ENCODE measurements at places on chromosomes 6 and 20. TPM values are rescaled to one million over a fixed set of nuclear protein-coding genes. Genes with fewer than 3 reads are reported as not detected.

DNA sequence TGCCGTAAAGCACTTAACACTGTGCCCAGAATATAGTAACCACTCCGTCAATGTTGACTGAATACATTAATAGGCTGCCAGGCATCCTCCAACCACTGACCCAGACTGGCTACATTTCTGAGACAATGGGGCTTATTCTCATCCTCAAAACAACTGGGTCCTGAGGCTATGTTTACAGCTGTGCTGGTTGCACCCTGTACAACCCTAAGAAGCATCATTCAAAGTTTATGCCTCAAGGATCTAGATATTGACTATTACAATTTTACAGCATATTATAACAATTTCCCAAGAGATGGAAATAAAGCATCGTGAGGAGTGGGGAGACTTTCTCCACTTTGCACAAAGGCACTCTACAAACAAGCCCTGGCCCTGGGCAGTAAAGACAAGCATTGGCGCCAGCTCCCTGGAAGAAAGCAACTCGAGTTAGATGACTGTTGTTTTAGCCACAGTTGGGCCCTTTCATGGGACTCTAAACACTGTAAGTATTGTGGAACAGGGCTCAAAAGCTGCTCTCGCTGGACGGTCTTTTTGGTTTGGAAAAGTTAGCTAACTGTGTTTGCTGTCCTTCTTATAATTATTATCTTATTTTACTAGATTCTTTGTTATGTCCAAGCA is 30.2 kb downstream of the MYLIP start:
- DNase-seq, result no peak

- DNase-seq, result no peak
Measured at GRCh38 chr6:105667056-105667455, 264.2 kb upstream of the PREP start.

DNA sequence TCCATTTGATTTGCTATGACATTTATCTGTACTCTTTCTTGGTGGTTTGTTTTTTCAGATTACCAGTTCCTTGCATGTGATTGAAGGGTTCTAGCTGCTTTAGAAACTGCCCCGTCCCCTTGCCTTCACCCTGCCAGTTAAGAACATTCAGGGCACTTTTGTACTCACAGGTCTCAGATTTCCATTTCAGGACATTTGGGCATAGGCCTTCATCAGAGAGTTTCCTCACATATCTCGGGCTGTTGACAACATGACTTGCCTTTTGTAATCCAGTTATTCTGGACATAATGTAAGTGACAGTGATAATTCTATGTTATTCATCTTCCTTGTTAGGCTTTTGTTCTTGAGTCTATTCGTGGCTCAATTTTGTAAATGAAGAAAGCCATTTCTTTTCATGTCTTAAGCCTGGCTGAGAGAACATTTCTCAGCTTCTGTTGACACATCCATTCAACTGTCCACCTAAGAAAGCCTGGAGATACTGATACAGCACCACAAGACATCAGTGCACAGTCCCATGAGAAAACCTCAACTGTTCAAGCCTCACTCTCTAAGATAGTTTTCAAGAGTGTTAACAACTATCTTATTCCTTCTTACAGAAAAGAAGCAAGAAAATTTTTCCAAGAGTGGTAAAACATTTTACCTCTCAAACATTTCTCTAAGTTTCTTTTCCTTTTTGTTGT is 209.3 kb upstream of the SGK1 start:
- no peak for DNase-seq

DNA sequence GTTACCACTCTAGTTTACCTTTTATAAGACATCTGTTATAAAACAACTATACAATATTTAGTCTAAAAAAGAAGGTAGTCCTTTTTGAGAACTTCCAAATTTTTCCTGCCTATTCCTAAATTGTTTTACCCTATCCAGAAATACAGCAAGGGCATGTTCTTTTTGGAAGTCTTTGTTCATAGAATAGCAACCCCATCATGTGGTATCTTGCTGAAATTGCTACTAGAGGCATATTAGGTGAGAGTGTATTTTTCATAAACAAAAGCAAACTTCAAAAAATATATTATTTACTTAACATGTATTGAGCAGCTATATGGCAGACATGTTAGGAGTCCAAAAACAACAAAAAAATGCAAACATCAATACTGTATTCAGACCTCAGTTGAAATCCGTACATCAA is 371.8 kb upstream of the NRSN1 start:
- DNase-seq, result no peak

GPANK1 gene
- polyA plus RNA-seq, result 27.5 TPM

- no peak for DNase-seq
Measured at GRCh38 chr6:166460473-166461437, 78.0 kb upstream of the MPC1 start.

DNA sequence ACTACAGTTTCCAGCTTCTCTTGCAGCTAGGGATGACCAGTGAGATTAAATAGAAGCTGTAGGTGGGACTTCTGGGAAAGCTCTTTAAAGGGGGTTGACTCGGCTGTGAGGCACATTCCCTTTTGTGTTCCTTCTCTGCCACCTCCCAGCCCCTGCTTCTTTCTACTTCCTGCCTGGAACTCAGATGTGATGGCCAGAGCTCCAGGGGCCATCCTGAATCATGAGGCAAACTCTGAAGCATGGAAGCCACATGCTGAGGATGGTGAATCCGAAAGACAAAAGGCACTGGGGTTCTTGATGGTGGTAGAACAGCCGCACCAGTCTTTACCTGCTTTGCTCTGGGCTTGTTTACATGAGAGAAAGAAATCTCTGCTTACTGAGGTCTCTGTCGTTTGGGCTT is 9.1 kb downstream of the CEBPB start:
- no peak for DNase-seq

- no peak for DNase-seq
Measured at GRCh38 chr20:44273231-44274215, 26.4 kb downstream of the GDAP1L1 start.

- DNase-seq, result no peak
Measured at GRCh38 chr20:22282696-22283095, 301.7 kb downstream of the FOXA2 start.

LY6G6F gene
- 0.32 TPM for polyA plus RNA-seq

DNA sequence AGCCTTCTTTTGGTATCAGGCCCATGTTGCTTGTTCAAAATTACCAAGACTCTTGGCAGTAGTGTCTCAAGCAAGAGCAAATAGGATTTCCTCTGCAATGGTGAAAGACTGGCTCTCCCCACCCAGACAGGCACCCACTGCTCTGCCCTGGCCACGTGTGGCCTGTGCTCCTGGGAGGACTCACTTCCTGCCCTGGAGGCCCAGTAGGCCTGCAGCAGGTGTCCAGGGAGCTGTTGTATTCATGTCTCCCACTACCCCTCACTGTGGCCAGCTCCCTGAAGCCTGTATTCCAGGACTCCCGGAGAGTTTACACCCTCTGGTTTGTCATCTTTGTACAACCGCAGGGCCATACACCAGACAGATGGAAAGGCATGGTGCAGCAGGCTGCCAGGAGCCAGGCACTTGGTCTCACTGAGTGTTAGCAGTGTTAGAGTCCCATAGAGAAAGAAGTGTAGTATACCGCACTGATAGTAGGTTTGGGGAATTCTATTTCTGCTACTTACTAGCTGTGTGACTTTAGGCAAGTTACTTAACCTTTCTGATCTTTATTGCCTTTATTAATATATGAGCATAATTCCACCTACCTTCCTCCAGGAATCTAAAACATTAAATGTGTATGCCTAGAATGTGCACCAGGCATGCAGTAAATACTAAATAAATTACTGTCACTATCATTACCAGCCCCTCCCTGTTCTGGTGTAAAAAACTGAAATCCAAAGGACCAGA is 159.7 kb downstream of the TMEM242 start:
- DNase-seq, result no peak

DNA sequence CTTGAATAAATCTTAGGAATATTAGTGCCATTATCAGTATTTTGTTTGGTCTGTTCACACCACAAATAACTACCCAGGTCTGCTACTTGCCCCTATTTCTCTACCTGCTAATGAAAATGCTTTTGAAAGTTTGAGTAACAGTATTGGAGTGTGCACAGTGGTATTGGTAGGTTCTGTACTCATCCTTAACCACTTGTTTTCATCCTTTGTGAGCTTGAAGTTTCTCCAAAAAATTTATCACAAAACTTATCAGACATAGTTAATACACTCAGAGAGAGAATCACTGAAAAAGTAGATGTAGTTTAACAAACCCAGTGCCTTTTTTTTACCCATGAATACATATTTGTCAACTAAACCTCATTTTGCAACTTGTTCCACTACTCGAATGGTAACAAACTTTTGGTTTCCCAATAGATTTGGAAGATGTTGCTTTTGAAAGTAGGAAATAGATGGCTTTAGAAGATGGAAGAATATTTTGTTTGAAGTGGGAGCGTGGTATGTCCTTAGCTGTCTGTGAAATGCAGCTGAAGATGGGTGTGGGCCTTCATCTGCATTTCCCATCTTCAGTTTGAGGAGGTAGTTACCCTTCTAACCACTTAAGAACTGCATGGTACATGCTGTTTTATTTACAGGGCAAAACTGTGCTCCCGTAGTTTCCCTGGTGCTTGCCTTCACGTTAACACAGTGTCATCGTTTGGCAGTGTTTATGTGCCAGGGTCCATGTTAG is 9.0 kb downstream of the PTPN1 start:
- no peak for DNase-seq

DNA sequence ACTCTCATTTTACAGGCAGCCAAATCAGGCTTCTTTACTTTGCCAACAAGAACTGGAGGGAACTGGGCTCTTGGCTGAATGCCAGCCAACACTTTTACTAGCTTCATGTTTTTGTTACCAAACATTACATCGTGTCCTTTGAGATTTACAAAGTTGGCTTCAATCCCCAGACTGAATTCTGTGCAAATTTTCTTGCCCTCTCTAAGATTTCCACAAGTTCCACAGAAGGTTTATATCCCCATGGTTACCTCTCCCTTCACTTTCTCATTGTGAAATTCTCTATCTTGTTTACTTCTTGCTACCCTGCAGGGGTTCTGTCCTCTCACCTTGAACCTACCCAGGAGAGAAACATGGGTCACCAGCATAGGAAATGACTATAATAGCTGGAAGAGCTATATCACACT is 37.6 kb upstream of the PLCB1 start:
- DNase-seq, result no peak

DNA sequence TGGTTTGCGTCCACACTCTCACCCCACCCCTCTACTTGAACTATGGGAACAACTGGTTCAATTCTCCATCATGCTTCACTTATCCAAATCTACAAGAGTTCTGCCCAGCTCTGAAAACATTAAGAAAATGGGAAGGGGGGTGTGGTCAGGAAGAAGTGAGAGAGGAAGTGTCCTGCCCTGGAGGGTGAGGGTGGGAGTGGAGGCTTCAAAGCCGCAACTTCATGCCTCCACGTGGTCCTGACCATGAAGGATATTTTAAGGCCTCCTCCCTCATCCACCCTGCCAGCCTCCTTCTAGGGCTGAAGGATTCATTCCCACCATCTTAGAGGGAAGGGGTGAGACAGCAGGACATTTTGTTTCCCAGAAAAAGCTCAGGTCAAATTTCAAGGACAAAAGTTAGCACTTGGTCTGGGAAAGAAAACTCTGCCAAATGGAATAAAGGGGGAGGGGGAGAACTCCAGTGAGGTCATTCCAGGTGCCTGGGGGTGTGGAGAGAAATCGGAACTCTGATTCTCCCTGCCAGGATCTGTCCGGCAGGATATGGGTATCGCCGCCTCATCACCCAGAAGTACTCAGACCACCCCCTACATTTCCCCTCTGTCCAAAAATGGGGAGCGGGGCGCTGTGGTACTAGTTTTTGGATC is 4.9 kb downstream of the RIMS4 start:
- DNase-seq, result no peak

GTF3C6 gene
- polyA plus RNA-seq, result 107 TPM

KCNG1 gene
- 4.3 TPM for polyA plus RNA-seq

DNA sequence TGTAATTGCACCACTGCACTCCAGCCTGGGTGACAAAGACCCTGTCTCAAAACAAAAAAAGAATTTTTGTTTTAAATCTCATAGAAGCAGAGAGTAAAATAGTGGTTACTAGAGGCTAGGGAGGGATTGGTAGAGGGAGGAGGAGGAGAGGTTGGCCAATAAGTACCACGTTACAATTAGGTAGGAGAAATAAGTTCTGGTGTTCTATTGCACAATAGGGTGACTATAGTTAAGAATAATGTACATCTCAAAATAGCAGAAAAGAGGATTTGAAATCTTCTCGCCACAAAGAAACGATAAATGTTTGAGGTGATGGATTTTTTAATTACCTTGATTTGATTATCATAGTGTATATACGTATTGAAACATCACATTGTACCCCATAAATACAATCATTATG is 27.1 kb upstream of the TOP1 start:
- DNase-seq, result no peak

- no peak for DNase-seq
Measured at GRCh38 chr6:56250266-56250665, 2.9 kb upstream of the COL21A1 start.

- peak; percentile 60 for DNase-seq
Measured at GRCh38 chr20:33667676-33668465, 1.1 kb downstream of the ACTL10 start.

DNA sequence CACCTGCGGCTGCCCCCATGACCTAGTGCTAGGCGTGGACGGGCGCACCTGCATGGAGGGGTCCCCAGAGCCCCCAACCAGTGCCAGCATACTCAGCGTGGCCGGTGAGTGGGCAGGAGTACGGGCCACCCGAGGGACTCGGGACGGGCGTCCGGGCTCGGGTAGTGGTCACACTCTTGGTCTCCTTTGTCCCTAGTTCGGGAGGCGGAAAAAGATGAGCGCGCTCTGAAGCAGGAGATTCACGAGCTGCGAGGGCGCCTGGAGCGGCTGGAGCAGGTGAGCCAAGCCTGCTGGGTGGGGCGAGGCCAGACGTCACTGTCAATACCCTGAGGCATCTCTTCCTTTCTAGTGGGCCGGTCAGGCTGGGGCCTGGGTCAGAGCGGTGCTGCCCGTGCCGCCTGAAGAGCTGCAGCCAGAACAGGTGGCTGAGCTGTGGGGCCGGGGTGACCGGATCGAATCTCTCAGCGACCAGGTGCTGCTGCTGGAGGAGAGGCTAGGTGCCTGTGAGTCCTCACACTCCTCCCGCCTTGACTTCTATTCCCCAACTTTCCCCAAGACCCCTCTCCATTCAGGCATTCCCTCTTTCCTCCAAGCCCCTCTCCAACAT is 2.9 kb downstream of the EGFL8 start:
- DNase-seq, result no peak

- no peak for DNase-seq
Measured at GRCh38 chr6:108535114-108535742, 25.5 kb upstream of the FOXO3 start.

DNA sequence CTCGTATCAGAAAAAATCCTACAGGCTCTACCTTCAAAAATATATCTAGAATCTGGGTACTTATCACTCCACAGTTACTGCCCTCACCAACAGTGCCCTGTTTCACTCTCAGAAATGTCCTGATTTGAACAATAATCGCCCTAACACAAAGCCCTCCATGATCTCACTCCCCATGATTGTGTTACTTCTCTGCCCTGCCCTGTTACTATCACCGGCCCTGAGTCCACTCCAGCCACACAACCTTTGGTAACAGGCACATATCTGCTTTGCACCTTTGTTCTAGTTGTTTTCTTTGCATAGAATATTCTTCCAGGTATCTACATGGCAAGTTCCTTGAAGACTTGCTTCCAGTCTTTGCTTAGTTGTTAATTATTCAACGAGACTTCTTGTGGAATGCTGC is 142.0 kb downstream of the ARHGAP18 start:
- DNase-seq, result no peak

GRCh38 chr6:97909380-97909779 is 626.4 kb upstream of the MMS22L start:
- no peak for DNase-seq
